ENCODE measurements at places on chromosomes 1 and 21. TPM values are rescaled to one million over a fixed set of nuclear protein-coding genes. Genes with fewer than 3 reads are reported as not detected.

DNA sequence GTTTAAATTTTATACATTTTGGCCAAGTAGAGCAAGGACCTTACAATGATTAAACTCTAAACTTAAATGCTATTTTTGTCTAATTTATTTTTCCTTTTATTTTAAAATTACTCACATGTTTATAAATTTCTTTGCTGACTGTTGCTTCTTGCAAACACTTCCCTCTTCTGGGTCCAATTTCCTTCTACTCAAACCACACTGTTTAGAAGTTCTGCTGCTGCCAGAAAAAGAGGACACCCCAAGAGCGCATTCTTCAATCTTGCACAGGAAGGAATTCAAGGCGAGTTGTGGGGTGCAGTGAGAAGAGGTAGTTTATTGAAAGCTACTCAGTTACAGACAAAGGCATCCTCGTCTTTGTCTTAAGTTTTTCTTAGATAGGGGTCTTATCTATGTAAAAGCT, 88.5 kb upstream of the NEK7 start:
- no peak for DNase-seq

DNA sequence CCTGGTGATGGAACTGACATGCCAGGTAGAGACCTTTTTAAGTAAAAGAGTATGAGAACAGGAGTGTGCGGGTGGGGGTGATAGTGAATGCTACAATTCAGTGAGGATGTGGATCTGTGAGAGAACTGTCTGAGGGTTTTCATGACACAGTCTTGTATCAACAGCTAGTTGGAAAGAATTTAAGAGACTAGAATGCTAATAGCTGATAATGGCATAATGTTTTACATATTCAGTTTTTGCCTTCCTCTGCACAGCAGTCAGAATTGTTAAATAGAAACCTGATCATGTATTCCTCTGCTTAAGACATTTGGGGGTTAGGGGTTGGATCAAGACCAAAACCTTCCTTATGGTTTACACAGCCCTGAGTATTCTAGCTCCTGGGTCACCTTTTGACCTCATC, 152.8 kb upstream of the ZRANB2 start:
- no peak for DNase-seq

DNA sequence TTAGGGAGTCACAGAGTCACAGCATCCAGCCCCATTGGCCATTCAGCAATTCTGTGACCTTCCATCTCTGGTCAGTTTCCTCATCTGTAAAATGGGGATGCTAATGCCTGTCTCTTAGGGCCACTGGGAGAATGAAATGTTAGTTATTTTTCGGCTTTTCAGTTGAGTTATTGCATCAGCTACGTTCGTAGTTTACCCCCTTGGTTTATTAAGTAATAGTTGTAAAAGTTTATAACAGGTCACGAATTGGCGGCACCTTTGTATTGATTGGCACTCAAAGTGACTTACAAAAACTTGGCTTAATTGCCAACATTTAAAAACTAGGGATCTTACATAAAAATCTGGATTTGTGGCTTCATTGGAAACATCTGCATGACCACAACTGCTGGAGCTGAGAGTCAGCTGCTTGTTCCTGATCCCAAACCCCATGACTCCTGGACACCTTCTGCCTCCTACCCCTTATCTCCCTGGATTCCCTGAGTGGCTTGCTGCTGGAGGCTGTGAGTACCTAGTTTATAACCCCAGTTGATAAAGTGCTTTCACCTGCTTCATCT, 23.0 kb upstream of the SLC1A7 start:
- no peak for DNase-seq

DNA sequence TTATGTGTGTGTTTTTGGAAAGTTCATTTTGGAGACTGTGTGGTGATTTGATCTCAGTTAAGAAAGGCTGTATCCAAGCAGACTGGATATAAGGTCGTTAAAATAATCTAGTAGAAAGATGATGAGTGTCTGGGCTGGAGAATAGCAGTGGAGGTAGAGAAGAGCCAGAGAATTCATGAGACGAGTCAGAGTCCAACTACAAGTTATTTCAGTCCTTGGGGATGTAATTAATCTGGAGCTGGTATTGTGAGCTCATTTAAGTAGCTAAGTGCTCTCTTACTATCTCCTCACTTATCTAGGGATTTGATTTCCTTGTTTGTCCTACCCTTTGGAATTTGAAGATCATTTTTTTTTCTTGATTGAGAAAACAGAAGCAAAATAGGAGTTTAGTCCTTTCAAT, 1219.0 kb upstream of the ADGRL4 start:
- no peak for DNase-seq

DNA sequence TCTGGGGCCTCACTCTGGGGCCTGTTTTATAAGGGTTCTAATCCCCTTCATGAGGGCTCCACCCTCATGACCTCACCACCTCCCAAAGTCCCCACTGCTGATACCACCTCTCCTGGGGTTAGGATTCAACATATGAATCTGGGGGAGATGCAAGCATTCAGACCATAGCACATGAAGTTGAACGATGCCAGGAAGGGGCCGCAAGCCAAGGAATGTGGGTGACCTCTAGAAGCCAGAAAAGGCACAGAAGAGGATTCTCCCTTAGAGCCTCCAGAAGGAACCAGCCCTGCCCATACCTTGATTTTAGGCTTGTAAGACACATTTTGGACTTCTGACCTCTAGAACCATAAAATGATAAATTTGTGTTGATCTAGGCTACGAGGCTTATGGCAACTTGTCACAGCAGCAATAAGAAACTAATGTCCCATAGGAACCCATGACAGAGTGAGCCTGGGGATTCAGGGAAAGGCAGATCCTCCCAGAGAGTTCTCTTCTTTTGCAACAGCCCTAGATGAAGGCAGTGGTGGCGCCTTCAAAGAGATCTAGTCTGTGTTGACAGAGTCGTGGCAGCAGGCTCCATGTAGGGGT, 27.9 kb downstream of the TRIM67 start:
- no peak for DNase-seq

DNA sequence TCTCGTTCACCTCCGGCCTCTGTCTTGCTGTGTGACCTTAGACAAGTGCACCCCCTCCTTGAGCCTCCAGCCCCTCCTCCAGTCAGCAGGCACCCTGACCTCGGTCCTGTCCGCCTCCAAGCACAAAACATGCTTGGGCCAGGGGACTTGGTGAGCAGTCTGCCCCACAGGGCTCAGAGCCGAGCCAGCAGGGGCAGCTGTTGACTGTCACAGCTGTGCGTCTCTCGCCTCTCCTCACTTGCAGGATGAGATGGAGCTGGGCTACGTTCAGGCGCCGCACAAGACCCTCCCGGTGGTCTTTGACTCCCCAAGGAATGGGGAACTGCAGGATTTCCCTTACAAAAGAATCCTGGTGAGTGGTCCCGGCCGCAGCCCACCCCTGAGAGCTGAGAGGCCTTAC, 24.2 kb downstream of the PADI3 start:
- no peak for DNase-seq

GRCh38 chr1:230197644-230198567, 130.9 kb downstream of the GALNT2 start:
- no peak for DNase-seq

GRCh38 chr1:18010945-18011344, 96.7 kb upstream of the IGSF21 start:
- DNase-seq, result no peak

DNA sequence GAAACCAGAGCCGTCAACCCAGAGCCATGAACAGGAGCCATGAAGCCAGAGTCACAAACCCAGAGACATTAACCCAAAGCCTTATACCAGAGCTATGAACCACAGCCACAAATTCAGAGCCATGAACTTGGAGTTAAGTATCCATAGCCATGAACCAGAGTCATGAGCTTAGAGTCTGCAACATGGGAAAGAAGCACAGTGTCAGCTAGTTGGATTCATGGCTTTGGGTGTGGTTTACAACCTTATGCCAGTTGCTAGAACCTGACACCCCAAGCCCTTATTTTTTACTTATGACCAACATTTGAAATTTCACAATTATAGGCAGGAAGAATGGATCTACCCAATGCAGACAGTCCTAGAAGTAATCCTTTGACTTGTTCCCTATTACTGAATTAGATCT, 128.9 kb upstream of the FAM78B start:
- DNase-seq, result no peak

DNA sequence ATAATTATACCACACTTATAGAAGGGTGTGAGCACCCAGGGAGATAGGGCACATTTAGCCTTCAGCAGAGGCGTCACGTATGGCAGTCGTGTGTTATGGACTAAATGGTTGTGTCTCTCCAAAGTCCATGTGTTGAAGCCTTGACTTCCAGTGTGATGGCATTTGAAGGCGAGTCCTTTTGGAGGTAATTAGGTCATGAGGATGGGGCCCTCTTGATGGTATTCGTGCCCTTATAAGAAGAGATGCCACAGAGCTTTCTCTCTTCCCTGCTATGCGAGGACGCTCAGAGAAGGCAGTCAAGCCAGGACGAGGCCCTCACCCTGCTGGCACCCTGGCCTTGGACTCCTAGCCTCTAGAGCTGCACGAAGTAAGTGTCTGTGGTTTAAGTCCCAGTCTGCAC, 375.0 kb upstream of the C1orf174 start:
- DNase-seq, result no peak

GRCh38 chr1:93829061-93829460, 49.9 kb downstream of the DNTTIP2 start:
- DNase-seq, result no peak

DNA sequence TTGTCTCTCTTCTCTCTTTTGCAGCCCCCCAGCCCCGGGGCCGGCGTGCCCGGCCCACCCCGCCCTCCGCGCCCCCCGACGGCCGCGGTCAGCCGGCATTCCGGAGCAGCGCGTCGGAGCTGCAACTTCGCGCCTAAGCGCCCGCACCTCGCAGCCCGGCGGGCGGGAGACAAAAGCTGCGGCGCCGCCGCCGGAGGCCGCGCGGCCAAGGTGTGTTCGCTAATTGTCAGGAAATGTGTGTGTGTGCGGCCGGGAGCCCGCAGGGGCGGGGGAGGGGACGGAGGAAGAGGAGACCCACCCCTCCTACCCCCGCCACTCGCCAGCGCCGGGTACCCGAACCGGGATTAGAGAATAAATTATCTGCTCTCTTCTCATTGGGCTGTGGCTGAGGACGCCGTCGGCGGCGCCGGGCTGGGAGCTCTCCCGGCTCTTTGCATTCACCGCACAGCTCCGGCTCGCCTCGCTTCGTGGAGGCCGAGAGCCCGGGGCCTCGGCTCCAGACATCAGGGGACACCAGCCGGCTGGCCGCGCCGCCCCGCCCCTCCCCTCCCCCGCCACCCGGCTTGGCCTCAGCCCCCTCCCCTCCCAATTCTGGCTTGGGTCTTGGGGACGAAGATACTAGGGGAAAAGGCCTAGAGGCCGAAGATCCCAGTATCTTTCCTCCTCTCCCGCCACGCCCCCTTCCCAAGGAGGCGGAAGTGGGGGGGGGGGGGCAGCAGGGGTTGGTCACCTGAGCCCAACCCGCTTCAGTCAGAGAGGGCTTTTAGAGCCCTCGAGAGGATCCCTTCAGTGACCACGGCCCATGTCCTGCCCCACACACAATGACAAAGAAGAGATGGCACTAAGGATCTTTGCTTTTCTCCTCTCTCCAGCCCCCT, 1.3 kb upstream of the BLACAT1 start:
- no peak for DNase-seq

GRCh38 chr1:6350416-6351088, 43.0 kb downstream of the ACOT7 start:
- DNase-seq, result peak; percentile 58

DNA sequence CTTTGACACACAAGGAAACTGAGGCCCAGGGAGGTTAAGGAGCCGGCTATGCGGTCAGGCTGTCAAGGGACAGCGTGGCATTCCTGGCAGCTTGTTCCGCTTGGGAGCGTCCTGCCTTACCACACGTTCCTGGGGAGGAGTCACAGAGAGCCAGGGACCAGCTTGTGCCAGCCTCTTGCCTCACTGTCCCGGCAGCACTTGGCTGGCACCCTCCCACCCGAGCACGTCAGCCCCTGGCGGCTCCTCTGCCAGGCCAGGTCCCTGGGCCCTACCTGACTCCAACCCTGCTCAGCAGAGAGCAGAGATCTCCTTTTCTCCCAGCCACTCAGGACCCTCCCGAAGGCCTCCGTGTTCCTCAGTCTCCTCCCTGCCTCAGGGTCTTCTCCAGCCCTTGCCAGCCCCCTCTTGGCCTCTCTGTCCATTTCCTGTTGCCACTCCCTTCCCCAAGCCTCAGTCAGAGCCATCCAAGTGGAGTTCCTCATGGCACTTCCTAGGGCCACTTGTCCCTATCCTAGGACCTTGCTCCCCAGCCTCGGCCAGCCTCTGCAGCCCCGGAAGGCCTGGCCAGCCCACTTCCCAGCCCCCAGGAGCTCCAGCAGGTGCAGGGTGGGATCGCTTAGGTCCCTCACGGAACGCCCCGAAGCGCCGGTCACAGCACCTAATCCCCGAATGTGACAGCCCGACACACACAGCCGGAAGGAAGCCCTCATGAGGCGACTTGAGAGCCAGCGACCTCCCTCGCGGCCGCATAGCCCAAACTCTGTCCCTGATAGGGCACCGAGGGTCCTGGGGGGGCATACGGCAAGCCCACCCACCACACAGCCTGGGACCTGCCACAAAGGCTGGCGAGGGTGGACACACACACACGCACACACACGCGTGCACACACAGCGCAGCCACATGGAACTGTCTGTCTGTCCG, 130.3 kb downstream of the CASZ1 start:
- peak; percentile 84 for DNase-seq

DNA sequence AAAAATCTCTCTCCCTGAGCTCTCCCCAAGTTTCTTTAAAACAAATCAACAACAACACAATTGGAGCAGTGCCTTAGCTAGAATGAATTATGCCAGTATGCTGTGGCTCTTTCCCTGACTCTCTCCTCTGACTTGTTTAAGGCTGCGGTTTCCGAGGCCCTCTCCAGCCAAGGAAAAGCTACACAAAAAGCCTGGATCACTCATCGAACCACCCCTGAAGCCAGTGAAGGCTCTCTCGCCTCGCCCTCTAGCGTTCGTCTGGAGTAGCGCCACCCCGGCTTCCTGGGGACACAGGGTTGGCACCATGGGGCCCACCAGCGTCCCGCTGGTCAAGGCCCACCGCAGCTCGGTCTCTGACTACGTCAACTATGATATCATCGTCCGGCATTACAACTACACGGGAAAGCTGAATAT, 1.9 kb downstream of the S1PR1 start:
- peak; percentile 88 for DNase-seq

GRCh38 chr1:24765308-24765988, 20.2 kb downstream of the CLIC4 start:
- DNase-seq, result no peak

- no peak for DNase-seq
These were observed 83.2 kb upstream of the PAPPA2 start for GRCh38 chr1:176379626-176380339.

- DNase-seq, result no peak
These were observed 814 bp downstream of the MTARC2 start for GRCh38 chr1:220748936-220749335.

DNA sequence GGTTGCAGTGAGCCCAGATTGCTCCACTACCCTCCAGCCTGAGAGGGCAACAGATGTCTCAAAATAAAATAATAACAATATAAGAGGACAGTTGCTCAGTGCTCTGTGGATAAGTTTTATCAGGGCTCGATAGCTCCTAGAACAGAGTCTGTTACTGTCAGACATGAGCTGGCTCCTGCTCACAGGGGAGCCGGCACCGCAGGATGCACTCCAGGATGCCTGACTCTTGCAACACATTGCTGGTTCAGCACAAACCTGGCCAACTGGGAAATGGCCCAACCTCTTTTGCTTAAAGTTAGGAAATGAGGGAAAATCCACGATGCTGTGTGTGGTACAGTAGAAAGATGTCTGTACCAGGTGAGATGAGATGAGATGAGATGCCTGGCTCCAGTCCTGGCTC, 5.8 kb upstream of the CTSE start:
- peak; percentile 69 for DNase-seq

Gene COL6A2
- polyA plus RNA-seq, result 29.8 TPM

Gene KCNJ15
- 0.06 TPM for polyA plus RNA-seq

Gene PPM1J
- 6.0 TPM for polyA plus RNA-seq

Gene EPHX1
- 118 TPM for polyA plus RNA-seq

Gene RBP7
- 10.4 TPM for polyA plus RNA-seq

Gene PLD5
- polyA plus RNA-seq, result not detected

Gene TCHH
- polyA plus RNA-seq, result not detected

All from psoas muscle (tissue), 8 donors.